ENCODE measurements at places on chromosomes 1 and 21. TPM values are rescaled to one million over a fixed set of nuclear protein-coding genes. Genes with fewer than 3 reads are reported as not detected.

The VSIG8 gene
- total RNA-seq = not detected

The TNFRSF4 gene
- total RNA-seq = 0.34 TPM

The CDCA8 gene
- total RNA-seq = 14.6 TPM

The CLDN17 gene
- total RNA-seq = not detected

The HES2 gene
- total RNA-seq = 0.98 TPM

The KRTAP26-1 gene
- not detected for total RNA-seq

The TAS1R1 gene
- not detected for total RNA-seq

The ZYG11A gene
- total RNA-seq = 0.14 TPM

All from mesothelial cell of epicardium (in vitro differentiated cells).